SW480 (cell line): ENCODE measurements at places on chromosomes 1 and 21.

DNA sequence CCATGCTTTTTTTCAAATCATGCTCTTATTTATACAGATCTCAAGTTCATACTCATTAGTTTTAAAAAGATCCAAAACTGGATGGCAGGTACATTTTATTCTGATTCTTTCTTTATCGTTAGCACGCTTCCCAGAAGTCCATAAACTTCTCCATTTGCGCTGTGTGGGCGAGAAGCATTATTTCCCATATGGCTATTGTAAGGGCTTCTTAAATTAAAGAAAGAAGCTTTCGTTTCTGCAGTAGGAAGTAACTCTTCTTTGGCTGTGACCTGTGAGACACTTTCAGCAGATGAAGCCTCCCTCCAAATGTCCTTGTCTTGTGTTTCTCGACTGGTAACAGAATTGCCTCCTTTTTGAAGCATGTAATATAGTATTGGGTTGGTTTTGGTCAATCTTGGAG lies 100.2 kb downstream of the NRIP1 start:
- no peak for DNase-seq

DNA sequence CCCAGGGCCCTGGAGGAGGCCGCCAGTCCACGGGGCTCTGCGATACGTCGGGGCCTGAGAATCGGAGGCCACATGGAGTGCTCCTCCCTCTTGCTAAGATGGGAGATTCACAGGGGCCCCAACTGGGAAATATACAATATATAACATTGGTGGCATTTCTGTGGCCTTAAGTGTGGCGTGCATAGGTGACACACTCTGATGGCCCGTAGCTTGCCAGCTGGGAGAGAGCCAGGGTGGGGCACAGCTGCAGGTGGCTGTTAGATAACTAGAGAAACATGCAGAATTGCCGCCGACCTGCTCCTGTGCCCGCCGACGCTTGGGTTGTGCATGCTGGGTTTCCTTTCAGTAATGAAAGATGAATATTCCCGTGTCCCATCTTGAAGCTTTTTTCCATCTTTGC lies 30.1 kb downstream of the UMODL1 start:
- peak; percentile 84 for DNase-seq

DNA sequence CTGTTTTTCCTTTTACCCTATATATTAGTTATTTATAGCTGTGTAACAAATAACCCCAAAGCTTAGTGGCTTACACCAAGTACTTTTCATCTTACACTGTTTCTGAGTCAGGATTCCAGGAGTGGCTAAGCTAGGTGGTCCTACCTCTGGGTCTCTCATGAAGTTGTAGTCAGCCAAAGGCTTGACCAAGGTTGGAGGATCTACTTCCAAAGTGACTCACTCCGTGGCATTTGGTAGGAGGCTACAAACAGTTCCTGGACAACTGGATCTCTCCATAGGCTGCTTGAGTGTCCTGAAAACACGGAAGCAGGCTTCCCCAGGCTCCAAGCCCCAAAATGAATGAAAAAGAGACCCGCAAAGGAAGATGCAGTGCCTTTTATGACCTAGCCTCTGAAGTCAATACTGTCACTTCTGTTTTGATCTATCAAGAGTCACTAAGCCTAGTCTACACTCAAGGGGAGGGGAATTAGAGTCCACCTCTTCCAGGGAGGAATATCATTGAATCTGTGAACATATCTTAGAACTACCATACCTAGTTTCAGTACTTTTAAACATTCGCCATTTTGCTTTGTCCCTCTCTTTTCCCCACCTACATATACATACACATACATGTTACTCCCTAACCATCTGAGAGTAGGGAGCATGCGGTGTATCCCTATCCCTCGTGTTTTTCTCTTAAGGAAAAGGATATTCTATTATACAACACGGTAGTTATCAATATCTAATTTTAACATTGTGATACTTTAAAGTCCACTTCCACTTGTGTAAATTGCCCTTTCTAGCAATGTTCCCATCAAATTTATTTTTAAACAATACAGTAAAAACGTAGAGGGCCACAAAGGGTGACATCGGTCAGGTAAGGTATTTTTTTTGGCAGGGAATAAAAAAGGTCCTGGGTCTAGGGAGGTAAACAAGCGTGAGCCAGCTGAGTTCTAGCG lies 67.2 kb downstream of the SLC35A3 start:
- peak; percentile 33 for DNase-seq

- no peak for DNase-seq
These were observed 54.0 kb downstream of the ZNHIT6 start for GRCh38 chr1:85654066-85654782.

DNA sequence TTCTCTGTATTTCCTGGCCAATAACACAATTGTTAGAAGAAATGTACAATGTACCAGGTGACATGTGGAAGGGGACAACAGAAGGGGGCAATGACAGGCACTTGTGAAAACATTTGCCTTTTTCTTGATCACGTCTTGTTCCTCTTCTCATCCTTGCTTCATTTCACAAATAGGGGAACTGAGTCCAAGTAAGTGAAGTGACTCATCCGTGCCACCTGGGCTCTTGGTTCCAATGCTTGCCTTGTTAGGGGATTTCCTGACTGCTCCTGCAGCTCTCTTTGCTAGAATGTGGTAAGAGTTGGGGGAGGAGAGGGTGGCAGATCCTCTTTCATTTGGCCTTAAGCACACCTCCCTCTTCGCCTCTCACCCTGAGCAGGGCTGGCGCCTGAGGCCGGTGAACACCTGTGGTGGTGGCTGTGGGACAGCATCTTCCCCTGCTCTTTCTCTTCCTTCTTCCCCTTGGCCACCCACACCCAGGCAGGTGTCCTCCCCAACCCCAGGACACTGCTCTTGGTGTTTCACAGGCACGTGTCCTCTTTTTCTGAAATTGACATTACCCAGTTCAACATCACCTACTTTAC lies 2.2 kb upstream of the RHEX start:
- DNase-seq: no peak
